ENCODE measurements at places on chromosomes 13 and 19. TPM values are rescaled to one million over a fixed set of nuclear protein-coding genes. Genes with fewer than 3 reads are reported as not detected.

The LRRC25 gene
- polyA plus RNA-seq, result 1.8 TPM

The PLA2G4C gene
- 11.1 TPM for polyA plus RNA-seq

The TYROBP gene
- polyA plus RNA-seq, result 15.7 TPM

The PTPRH gene
- 0.32 TPM for polyA plus RNA-seq

DNA sequence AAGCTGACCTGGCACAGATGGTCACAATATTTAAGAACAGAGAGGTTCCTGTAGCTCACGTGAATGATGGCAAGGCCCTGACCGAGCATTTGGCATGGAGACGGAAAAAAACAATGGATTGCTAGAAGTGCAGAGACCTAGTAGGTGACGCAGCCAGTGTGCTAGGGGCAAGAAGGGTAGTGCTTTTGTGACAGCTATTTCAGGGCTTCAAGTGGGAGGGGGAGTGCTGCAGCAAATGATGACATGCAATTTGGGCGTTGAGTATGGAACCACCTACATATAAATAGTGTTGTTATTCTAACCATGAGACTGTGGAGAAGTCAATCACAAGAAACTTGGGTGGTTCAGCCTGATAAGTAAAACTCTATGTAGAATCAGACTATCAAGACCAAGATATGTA is 65.7 kb upstream of the IL17D start:
- no peak for DNase-seq

GRCh38 chr19:45981350-45981749 is 7.7 kb upstream of the NOVA2 start:
- DNase-seq, result no peak

DNA sequence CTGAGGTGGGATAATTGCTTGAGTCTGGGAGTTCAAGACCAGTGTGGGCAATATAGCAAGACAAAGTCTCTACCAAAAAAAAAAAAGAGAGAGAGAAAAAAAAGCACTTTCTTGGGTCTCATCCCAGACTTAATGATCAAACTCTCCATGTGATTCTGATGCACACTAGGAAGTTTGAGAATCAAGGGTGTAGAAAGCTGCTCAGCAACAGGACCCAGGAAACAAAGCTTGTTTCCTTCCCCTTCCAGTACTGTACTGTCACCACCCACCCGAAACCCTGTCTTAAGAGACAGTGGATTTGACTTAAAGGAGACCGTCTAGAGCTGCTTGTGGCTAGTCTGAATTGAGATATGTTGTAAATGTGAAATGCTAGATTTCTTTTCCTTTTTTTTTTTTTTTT is 5.8 kb downstream of the MISP3 start:
- no peak for DNase-seq

DNA sequence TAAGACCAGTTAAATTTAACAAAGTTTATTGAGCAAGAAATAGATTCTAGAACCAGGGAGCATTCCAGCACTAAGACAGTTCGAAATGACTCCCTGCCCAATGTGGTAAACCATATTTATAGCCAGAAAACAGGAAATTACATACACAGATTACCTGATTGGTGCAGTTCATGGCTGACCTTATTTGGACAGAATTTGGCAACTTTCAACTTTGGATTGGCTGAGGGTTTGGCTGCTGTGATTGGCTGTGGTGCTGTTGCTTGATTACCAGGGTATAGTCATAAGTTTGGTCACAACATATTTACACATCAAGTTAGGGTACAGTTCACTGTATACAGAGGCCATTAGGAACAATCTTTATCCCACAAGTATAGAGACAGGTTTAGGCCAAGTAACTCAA is 984.8 kb upstream of the MIR17HG start:
- DNase-seq, result no peak

DNA sequence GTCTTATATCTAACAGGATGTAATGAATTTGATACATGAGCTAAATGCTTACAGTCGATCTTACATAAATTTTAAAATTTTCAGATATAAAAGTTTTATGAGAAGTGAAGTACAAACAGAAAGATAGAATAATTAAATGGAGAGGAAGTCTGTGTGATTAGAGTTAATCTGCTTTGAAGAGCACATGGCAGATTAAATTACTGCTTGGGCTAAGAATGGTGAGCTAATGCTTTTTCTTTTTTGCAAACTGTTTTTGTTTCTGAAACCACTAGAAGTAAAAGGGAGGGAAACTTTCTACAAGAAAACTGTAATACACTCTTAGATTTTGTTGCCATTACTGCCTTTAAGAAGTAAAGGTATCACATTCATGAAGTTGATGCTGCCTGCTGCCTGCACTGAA is 96.3 kb upstream of the SPRY2 start:
- no peak for DNase-seq

DNA sequence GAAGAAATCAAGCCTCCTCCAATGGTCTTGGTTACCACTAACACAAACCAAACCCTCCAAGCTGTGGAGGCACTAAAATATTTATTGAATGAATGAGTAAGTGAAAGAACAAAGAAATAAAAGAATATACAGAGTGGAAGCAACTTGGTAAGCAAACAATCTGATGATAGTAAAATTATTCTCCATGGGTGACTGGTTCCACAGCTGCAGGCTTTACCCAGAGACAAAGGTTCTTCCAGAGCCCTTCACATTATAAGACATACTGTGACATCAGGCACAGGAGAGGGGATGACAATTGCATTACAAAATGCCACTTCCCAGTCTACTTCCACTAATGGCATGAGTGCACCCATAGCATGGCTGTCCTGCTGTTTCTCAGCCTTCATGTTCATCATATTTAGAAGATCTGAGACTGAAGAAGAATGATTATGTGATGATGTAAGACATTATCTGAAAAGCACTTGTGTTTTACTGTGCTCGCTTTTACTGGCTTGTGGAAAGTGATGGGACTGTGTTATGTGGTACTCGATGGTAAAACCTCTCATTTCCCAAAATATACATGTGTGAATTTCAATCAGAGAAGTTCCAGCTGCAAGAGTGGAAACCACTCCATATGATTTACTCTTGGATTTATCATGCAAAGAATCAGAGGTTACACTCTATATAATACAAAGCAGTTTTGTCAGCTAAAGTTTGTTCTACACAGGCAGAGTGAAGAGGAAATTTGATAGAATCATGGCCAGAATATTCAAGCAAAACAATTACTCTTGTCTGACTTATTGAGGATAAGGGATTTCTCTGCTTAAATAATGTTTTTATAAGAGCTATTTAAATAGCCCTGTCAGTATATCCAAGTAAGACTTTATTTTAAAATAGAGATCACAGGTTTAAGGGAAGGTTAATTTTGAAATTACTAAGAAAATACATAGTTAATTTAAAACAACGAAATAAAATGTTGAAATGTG is 220.2 kb upstream of the NBEA start:
- no peak for DNase-seq

GRCh38 chr13:73293913-73294523 is 235.2 kb downstream of the KLF5 start:
- no peak for DNase-seq

GRCh38 chr13:101424381-101425155 is 8.3 kb upstream of the NALCN start:
- DNase-seq, result no peak

GRCh38 chr13:22017226-22017625 is 346.4 kb downstream of the FGF9 start:
- no peak for DNase-seq

DNA sequence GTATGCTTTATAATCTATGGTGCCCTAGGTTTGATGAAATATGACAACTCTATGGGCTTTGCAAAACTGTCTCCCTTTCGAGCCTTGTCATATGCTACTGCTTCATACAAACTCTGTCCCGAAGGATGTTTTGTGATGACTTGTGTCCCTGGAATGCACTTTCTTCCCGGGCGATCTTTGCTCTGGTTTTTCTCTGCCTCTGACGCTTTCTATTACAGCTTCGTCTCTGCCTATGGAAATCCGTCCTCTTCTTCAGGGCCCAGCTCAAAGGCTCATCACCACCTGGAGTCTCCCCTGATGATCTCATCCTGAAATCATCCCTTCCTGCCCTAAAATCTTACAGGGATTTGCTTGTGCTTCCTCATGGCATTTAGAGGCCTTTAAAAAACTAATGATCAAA is 191.5 kb upstream of the KL start:
- DNase-seq, result no peak

GRCh38 chr13:94967183-94968039 is 255.1 kb upstream of the SOX21 start:
- DNase-seq, result no peak

- DNase-seq, result no peak
Observed at GRCh38 chr13:24042710-24043440, 117.6 kb upstream of the SPATA13 start.

DNA sequence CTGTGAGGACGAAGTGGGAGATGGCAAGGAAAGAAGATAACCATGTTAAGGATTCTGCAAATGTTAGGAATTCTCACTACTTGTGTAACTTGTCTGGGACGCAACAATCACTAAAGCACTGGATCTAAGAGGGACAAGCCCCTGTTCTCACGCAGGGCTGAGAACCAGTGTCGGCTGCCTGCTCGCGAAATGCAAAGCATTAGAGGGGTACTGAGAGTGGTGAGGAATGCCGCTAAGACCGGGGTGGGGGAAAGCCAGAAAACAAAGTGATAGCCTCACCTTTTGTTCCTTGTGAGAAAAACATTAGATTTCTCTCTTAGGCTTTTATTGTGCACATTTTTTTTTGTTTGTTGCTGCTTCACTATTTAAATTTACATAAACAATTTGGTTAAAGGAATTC is 241.9 kb downstream of the ABCC4 start:
- no peak for DNase-seq

DNA sequence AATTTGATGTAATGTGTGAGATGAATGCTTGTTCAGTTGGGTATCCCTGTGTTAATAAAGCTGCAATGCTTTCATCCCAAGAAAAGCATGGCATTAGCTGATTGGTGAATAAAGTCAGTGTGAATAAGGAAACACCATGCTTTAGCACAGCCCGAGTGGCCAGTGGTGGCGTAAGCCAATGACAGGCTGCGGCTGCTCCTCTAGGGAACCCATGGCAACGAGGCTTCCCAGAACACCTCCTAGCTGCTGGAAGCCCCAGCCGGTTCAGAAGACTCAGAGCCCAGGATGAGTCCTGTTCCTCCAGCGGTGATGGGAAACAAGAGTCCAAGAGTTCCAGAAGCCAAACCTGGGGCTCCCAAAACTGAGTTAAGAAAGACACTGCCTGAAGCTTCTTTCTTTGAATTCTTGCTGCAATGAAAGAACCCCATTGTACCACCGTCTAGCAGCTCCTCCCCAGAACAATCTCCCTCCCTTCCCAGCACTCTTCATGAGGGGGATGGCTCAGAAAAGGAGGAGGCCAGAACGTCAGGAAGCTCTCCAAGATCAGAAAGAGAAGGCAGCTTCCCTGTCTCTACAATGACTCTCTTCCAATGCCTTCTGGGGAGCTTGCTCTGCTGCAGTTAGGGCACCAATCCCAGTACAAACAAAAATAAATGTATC is 58.2 kb downstream of the TSHZ3 start:
- DNase-seq, result no peak

DNA sequence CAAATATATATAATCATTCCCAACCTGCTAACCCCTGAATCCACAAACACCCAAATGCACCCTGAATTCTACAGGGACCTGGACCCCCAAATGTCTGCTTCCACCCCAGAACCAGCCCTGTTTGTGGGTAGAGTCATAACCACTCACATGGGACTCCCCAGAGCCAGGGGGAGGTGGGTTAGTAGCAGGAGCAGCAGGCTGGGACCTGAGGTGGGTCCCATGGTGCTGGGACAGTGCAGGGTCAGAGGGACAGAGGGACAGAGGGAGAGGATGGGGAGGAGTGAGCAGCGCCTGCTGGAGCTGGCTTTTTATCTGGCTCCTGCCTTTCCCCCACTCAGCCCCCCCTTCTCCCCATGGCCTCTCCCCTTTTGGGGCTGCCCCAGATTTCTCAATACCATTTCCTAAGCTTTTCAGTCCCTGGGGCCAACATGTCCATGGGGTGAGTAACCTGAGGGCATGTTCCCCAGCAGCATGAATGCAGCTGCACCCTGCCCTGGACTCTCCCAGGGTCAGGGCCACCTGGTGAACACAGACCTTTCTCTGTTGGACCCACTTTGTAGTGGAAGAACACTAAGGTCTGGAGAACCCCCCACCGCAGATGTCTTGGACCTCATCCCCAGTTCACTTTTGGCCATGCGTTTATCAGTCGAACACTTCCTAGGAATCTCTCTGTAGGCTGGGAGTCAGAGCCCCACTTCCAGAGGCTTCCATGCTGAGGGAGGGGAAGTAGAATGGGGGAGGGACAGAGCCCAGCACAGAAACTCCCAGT is at the start of gene C3:
Gene C3 (minus strand): TSS at position 282 of the 769 bp plus-strand sequence. CDS start 61 bp downstream, at position 221.
- DNase-seq, result no peak

DNA sequence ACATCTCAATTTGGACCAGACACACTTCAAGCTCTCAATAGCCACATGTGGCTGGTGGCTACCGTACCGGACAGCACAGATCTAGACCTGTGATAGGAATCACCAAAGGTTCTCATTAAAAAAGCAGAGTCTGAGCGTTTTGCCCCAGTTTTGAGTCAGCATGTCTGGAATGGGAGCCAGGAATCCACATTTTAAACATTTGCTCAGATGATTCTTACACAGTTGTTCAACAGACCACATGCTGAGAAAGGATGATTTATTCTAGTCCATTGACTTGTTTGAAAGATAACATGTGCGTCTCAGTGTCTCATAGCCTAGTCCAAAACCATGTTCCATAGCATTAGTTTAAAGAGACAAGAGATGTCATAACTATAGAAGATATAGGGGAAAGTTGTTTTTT is 53.4 kb downstream of the FLT3 start:
- no peak for DNase-seq

DNA sequence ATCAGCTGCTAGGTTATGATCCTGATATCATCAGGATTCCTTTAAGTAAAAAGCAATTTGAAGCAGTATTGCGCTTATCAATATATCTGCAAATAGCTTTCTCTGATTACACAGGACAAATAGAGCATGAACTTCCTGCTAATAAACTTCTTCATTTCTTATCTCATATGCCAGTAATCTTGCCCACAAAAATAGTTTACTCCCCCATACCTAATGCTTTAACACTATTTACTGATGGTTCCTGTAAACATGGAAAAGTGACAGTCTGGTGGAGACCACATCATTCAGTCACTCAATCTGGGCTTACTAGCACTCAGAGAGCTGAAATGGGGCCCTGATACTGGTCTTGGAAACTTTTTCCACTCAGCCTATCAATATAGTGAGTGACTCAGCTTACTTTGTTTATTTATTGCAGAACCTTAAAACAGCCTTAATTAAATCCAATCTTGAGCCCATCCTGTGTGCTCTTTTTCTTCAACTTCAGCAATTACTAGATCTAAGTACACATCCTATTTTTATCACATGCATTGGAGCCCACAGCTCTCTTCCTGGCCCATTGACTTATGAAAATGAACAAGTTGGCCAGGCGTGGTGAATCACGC is 1464.3 kb downstream of the UQCRFS1 start:
- DNase-seq, result no peak

DNA sequence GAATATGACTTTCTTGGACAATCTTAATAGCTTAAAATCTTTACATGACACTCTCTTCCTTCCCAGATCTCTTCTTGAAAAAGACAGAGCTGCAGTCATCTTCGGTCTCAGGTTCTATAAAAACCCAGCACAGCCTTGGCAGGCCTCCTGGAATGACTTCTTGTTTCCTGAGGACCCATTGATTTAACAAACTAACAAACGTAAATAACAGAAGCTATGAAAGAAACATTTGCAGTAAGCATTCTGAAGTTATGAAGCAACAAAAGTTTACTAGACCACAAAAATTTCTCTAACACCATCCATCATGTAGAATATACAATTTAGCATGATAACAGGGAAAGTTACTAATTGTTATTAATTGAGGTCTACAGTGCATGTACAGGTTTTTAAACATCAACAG is 62.8 kb upstream of the STARD13 start:
- DNase-seq, result no peak

Data from left lung (tissue), 14 donors.